ENCODE measurements at places on chromosomes 13 and 19.

- DNase-seq: no peak
Observed at GRCh38 chr19:35992907-35993765, 1.9 kb upstream of the SDHAF1 start.

DNA sequence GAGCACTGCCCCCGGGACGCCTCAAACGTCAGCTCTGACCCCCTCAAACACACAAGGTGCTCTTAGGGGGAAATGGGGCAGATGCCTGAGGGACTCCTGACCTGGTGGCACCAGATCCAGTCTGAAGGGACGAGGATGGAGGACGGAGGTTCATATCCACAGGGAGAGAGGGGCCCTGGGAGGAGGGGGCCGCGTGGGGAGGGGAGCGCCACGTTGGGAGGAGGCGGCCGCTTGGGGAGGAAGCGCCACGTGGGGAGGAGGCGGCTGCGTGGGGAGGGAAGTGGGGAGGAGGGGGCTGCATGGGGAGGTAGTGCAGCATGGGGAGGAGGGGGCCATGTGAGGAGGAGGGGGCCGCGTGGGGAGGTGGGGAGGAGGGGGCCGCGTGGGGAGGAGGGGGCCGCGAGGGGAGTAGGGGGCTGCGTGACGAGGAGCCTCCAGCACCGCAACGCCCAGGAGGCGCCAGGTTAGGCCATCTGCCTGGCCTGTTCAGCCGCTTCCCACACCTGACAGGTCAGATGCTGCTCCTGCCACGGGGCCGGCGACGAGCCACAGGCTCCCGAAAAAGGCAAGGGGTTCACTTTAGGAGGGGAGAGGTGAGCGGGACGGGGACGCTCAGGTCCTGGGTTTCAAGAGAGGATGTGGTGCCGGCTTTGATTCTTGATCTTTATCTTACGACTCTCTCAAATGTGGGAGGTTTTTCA is 36.7 kb upstream of the C13orf46 start:
- no peak for DNase-seq

DNA sequence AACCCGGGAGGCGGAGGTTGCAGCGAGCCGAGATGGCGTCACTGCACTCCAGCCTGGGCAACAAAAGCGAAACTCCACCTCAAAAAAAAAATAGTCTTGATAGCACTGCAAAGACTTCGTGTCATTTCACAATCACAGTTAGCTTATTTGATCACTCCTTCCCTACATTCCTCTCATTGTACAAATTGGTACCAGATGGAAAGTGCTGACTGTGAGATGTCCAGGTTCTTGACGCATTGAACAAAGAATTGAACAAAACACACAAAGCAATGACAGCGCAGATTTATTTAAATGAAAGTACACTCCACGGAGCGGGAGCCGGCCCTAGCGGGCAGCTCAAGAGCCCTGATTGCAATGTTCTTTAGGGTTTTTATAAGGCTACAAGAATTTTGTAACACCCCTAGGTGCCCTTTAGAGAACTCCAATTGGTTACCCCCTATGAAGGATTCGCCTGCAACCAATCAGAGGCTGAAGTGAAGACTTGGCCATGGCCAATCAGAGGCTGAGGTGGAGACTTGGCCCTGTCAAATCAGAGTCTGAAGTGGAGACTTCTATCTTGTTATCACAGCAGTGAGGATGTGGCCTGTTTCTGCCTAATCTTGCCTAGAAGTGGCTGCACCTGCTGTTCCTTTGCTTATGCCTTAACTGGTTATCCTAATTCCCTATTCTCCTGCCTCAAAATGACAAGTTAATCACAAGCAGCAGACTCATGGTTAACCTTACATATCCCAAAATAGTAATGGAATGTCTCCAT is 16.7 kb downstream of the ZNF556 start:
- DNase-seq: no peak

- DNase-seq: no peak
Observed at GRCh38 chr13:109567315-109567714, 219.1 kb downstream of the IRS2 start.

GRCh38 chr13:102983496-102983895 is 82.7 kb downstream of the SLC10A2 start:
- DNase-seq: no peak

- DNase-seq: no peak
Observed at GRCh38 chr19:18568367-18568766, 3.3 kb upstream of the UBA52 start.

DNA sequence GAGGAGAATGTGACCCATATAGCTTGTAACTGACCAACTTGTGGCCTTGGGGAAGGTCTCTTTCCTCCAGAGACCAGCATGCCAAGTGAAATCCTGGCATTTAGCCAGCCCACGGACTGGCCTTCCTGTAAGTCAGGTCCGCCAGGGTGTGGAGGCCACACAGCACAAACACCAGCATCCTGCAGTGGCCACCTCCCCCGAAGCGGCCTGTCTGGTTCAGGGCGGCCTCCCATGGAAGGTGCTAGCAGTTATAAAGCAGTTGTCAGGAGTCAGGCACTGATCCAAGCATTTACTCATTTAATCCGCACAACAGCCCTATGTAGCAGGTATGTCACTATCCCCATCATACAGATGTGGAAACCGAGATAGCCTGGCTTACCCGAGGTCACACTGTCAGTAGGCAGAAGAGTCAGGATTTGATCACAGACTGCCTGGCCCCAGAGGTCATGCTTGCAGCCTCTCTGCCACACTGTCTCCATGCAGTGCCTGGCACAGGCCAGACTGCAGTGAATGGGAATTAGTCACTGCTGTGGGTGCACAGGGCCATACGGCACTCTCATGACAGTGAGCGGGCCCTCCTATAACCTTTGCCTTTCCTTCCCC is 36.7 kb downstream of the CAPN12 start:
- no peak for DNase-seq

GRCh38 chr19:7013678-7014077 is 7.6 kb downstream of the MBD3L2B start:
- DNase-seq: no peak

- no peak for DNase-seq
Observed at GRCh38 chr19:49104229-49104864, 9.8 kb upstream of the LIN7B start.

GRCh38 chr13:51303063-51303552 is 36.4 kb upstream of the SERPINE3 start:
- no peak for DNase-seq

- DNase-seq: no peak
Observed at GRCh38 chr13:29702912-29703351, 107.4 kb upstream of the SLC7A1 start.

DNA sequence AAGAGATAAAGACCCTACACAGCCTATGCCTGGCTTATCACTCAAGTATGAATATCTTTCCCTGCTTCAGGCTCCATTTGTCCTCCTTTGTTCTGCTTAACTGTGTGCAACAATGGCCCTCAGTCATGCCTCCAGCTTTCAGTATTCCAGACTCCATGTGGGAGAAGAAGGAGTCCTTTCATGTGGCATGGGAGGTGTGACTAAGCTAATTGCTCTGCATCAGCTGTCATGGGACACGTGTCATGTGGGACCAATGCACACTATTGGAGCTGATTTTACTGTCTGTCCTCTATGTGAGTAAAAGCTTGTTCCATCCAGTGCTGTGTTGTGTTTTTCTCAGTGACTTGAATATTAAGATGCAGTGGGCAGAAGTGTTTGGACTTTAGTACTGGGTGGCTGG is 1198.3 kb downstream of the OLFM4 start:
- no peak for DNase-seq

GRCh38 chr13:28438598-28439334 is 56.2 kb downstream of the FLT1 start:
- no peak for DNase-seq

GRCh38 chr13:47426126-47426849 is 529.4 kb upstream of the HTR2A start:
- no peak for DNase-seq

DNA sequence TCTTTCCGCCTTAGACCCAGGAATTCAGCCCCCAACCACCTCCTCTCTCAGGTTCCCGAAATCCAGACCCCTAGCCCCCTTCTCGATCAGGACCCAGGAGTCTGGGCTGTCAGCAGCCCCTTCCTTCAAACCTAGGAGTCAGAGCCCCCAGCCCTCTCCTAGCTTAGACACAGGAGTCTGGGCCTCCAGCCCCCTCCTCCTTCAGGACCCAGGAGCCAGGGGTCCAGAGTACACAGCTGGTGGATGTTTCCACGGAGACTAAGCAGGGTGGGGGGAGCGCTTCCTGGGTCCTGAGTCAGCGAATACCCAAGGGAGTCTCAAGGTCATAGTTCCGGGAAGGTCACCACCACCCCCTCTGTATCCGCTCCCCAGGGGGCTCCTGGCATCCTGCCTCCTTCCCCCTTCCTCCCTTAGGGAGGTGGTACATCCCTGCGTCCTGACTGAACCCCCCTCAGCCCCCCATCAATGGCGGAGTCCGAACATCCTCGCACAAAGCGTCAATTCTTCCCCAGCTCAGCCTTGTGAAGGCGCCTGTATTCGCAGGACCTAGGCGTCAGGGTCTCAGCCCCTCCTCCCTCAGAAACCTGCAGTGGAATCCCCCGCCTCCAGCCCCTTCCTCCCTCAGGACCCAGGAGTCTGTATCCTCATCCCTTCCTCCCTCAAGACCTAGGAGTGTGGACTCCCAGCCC is 4.6 kb downstream of the CADM4 start:
- no peak for DNase-seq
